ENCODE measurements at places on chromosomes 3 and 15.

DNA sequence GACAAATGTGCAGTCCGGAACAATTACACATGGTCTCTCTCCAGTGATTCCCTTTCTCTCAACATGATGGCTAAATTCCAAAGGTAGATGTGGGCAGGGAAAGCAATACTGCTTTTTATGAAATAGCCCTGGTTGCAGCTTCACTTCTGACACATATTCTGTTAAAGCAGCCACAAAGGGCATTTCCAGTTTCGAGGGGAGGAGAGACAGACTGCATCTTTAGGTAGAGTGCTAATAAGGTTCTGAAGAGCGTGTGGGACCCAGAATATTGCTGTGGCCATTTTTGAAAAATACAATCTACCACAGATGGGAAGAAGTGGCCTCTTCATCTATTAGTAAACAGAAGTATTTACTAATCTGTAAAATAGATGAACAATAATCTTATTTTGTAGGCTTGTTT is 139.3 kb upstream of the PEX5L start:
- DNase-seq: no peak

GRCh38 chr15:31471731-31472430 is 145.2 kb downstream of the KLF13 start:
- DNase-seq: no peak

GRCh38 chr3:13495351-13495813 is 15.3 kb downstream of the HDAC11 start:
- DNase-seq: no peak

GRCh38 chr3:50221411-50222168 is 14.4 kb upstream of the GNAI2 start:
- no peak for DNase-seq

GRCh38 chr15:94255540-94255939 is 24.2 kb downstream of the MCTP2 start:
- no peak for DNase-seq

GRCh38 chr15:29937956-29938355 is 115.7 kb upstream of the TJP1 start:
- DNase-seq: no peak

Measured in activated CD4-positive, CD25-positive, alpha-beta regulatory T cell (primary cell).